ENCODE measurements at places on chromosomes 13 and 19.

- DNase-seq, result peak; percentile 8
Measured at GRCh38 chr19:38932425-38933179, 1.9 kb downstream of the MRPS12 start.

- no peak for DNase-seq
Measured at GRCh38 chr19:21608571-21608970, 103.2 kb downstream of the ZNF429 start.

DNA sequence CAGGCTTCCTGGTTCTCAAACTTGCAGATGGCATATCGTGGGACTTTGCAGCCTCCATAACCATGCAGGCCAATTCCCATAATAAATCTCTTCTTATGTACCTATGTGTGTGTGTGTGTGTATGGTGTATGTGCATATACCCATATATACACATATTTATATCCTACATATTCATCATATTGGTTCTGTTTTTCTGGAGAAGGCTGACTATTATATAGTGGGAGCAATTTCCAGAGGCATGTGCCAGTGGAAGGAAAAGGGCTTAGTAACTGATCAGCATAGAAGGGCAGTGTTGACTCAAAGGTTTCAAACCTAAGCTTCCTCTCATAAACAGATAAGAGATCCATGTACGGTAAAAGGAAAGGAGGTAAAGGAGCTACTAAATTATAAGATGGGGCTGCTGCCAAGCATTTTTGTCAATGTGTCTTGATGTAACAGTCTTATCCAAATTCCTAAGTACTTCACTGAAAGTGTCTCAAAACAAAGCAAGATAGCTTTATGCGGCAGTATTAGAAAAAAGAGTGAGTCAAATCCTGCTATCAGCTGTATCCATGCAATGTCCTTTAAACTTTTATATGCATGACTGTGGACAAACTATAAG, 432.1 kb downstream of the TBC1D4 start:
- DNase-seq, result no peak

DNA sequence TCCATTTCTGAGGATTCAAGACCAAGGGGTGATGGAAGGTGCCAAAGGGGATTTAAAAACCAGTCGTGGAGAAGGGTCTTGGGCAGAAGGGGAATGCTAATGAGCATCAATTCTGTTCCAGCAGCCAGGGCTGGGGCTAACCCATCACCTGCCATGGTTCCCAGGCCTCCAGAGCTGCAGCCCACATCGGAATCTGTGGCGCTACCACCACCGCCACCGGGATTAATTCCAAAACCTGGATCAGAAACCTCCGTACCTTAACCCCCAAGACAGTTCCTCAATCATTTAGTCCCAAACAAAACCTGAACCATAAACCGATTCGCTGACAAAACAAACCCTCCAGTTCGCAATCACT, 583 bp downstream of the ZNF615 start:
- DNase-seq, result no peak

- no peak for DNase-seq
Measured at GRCh38 chr13:27117158-27117557, 54.5 kb downstream of the USP12 start.

DNA sequence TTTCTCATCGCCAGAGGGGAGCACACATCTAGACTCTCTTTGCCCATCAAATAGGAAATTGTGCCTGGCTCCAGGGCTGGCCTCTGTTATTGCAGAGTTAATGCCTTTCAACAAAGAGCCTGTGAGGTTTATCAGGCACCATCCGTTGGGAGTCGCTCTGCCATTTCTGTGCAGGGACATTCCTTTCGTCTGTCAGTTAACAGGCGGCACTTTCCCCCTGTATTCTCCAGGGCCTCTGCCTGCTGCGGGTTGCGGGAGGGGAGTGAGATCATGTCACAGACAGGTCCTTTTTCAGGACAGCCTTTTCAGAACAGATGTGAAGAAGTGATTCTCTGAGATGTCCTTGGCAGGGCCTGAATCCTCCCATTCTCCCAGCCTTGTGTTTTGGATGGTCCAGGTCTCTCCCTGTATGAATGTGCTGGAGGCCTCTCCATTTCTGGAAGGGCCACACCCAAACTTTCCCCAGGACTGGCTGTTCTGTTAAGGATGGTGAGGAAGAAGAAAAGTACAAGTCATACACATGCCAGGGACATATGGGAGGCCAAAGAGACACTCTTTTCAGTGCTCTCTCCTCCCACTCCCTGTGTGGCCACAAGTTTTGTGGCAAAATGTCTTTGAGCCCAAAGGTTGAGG, 14.9 kb downstream of the SERP2 start:
- no peak for DNase-seq

DNA sequence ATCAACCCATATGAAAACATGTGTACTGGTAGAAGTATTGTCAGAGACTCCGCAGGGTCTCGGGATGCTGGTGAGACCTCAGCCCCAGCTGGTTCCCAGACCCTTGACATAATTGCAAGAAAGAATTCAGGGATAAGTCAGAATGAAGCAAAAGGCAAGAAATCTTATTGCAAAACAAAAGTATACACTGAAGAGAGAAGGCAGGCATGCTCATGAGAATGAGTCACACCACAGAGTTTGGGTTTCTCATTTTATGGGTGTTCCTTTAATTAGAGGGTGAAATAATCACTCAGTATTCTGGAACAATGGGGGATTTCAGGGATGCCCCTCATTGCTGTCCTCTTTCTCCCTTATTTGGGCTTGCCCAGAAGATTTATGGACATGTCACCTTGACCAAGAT, 1423.8 kb upstream of the MIR17HG start:
- no peak for DNase-seq

- peak; percentile 35 for DNase-seq
Measured at GRCh38 chr19:12833738-12834565, 427 bp downstream of the RTBDN start.

GRCh38 chr19:31002518-31003244, 346.6 kb downstream of the TSHZ3 start:
- no peak for DNase-seq

GRCh38 chr19:8832132-8833021, at the start of the genes MBD3L1 and ZNF558:
Gene MBD3L1, plus strand, starts transcription at chr19:8832377. Its CDS starts 10,302 bp downstream, at chr19:8842679.
Gene ZNF558, minus strand, starts transcription at chr19:8832304. Its CDS starts 9,645 bp downstream, at chr19:8822659.
- peak; percentile 100 for DNase-seq

- DNase-seq, result no peak
Measured at GRCh38 chr13:32616883-32617511, 30.7 kb downstream of the PDS5B start.

- no peak for DNase-seq
Measured at GRCh38 chr19:30371161-30371836, 885 bp upstream of the ZNF536 start.

GRCh38 chr13:27259831-27260230, 8.5 kb downstream of the RPL21 start:
- no peak for DNase-seq

- DNase-seq, result no peak
Measured at GRCh38 chr19:2550431-2551171, 74.7 kb downstream of the GADD45B start.

DNA sequence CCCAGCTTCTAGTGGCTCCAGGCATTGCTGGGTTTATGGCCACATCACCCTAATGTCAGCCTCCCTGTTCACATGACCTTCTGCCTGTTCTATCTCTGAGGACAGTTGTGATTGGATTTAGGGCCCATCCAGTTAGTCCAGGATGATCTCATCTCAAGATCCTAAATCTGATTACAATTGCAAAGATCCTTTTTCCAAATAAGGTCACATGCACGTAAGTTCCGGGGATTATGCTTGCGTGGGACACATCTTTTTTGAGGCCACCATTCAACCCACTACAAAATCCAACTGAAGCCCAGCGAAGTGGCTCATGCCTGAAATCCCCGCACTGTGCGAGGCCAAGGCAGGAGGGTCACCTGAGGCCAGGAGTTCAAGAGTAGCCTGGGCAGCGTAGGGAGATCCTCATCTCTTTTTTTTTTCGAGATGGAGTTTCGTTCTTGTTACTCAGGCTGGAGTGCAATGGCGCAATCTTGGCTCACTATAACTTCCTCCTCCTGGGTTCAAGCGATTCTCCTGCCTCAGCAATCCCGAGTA, 12.3 kb downstream of the PLD3 start:
- DNase-seq, result no peak

DNA sequence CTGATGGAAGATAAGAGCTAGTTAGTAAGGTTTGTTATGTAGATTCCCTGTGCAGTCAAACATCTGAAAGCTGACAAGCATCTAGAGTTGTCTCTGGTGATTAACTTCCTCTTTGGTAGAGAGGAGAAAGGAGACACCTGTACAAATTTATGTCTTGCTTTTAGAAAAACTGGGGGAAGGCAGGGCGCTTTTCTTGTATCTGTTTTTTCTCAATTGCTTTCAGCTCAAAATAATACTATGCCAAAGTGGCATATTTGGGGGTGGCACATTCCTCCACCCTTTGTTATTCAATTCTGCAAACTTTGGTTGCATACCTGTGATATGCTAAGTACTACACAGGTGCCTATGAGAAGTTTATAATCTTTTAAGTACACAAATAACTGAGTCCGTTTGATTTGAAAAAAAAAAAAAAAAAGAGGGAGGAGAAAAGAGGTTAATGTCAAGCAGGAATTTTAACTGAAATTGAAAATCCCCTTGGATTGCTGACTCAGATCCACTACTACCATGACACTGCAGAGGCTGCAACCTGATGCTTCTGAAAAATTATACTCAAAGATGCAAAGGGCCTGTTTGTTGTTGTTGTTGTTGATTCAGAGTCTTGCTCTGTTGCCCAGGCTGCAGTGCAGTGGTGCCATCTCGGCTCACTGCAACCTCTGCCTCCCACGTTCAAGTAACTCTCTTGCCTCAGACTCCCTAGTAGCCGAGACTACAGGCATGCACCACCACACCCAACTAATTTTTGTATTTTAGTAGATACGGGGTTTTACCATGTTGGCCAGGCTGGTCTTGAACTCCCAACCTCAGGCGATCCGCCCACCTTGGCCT, 164.8 kb upstream of the NBEA start:
- no peak for DNase-seq

All from stimulated activated naive CD4-positive, alpha-beta T cell treated with Interleukin-2 at 50 U/mL for 16 hours (primary cell).